ENCODE measurements at places on chromosomes 4 and X.

DNA sequence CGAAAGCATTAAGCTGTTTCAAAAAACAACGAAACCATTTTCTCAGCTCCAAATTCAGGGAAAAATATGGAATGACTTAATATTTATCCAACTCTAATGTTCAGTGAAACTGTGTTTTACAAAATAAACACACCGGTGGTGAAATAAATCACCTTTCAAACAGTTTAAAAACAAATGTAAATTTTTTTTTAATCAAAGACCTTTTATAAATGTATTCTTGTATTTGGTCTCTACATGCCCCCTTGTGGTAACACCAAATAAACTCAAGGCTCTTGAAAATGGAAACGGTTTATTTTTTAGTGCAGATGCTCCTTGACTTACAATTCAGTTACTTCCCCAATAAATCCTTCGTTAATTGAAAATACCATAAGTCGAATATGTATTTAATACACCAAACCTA is 45.8 kb upstream of the ITM2A start:
- peak; percentile 72 for DNase-seq

- no peak for DNase-seq
Observed at GRCh38 chr4:133920236-133920635, 281.4 kb downstream of the PABPC4L start.

DNA sequence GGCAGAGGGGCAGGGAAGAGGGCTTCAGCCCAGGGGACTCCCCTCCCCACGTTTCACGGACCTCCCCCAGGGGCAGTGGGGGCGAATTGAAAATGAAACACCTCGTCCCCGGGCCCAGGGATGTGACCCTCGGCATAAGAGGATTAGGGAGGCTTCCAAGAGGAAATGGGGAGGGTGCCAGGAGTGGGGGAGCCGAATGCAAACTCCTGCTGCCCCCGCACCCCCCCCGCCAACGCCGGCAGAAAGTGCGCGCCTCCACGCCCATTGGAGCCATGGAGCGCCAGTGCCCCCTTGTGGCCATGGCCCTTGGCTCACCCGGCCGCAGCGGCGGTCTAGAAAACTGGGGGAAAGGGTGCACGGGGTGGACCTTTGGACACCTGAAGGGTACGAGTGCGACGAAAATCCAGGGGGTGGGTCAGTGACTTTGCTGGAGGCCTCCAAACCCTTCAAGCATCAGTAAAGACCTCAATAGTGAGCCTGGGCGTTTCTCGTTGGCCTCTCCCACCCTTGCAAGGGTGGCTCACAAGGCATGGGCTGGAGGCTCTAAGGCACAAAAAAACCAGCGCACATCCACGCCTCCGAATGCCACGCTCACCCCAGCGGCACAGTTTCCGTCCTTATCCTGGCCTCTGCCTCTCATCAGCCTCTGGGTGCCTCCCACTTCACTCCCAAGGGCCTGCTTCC is 120.8 kb upstream of the PJA1 start:
- DNase-seq = peak; percentile 55

GRCh38 chr4:40927074-40927473 is 177.3 kb downstream of the NSUN7 start:
- DNase-seq = no peak

DNA sequence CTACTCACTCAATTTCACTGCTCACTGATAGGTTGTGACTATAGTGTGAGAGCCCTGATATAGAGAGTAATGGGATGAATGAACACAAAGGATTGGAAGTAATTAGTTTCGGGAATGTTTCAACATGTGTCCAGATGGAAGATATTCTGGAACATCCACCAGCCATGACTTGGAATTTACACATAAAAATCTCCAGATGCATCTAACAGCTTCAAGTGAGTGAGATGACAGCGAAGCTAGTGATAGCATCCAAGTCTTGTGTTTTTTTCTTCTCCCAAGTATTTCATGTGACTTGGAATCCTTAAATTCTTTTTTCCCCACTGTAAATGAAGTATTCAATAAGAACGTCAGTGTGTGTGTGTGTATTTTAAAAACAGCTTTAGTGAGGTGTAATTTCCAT is 82.1 kb downstream of the CLDN34 start:
- DNase-seq = no peak

GRCh38 chr4:123349421-123350190 is 47.0 kb upstream of the SPRY1 start:
- DNase-seq = peak; percentile 98

GRCh38 chrX:151815398-151815797 is 80.9 kb downstream of the CNGA2 start:
- no peak for DNase-seq

DNA sequence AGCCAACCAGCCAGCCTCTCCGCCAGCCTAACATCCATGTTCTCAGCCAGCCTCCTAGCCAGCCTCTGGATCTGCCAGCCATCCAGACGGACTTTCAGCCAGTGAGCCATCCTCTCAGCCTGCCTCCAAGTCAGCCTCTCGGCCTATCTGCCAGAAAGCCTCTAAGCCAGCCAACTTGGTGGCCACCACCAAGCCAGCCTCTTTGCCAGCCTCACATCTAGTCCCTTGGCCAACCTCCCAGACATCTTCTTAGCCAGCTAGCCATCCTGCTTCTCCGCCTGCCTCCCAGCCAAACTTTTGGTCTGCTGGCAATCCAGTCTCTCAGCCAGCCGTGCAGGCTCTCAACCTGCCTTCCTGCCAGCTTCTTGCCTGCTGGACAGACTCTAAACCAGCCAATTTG is 16.4 kb upstream of the ARAP2 start:
- DNase-seq = no peak

DNA sequence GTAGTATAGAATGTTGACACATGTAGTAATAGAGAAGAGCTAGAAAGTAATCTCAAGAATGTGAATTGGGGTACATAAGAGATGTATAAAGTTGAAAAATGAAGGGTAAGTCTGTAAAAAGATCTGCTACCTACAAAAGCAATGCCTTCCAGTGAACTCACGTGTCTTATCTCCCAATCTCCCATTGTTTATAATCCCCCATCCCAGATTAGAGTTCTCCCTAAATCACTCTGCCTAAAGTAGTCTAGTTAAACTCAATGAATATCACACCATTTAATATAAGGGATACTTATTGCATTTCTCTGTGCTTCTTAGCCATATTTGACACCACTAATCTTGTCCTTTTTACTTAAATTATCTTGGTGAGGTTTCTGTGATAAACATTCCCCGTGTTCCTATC is 6.6 kb downstream of the TECRL start:
- peak; percentile 67 for DNase-seq

All from OCI-M1 (cell line).